Activated CD8-positive, alpha-beta memory T cell treated with anti-CD3 and anti-CD28 coated beads, Interleukin-2, amount 10 ng/mL, durations not matched to agents 7 days and 5 days (primary cell): ENCODE measurements at places on chromosomes 13 and 19. TPM values are rescaled to one million over a fixed set of nuclear protein-coding genes. Genes with fewer than 3 reads are reported as not detected.

GNG7 gene
- total RNA-seq: not detected

- DNase-seq: no peak
- H3K36me3 ChIP-seq: no peaks in the 10 kb centered on the region
- peaks cover 2% of the 10 kb centered on the region for H3K27me3 ChIP-seq
- no peaks in the 10 kb centered on the region for H3K4me1 ChIP-seq
- no peak overlapping the region for H3K4me3 ChIP-seq
Measured at GRCh38 chr13:26965952-26966700, 205.5 kb downstream of the USP12 start.

- H3K27me3 ChIP-seq: peaks cover 13% of the 10 kb centered on the region
- no peak overlapping the region for H3K4me3 ChIP-seq
- no peaks in the 10 kb centered on the region for H3K36me3 ChIP-seq
- H3K4me1 ChIP-seq: peaks cover 11% of the 10 kb centered on the region
- DNase-seq: no peak
- no peak overlapping the region for H3K27ac ChIP-seq
Measured at GRCh38 chr19:8355631-8356402, 8.1 kb upstream of the ANGPTL4 start.

GRCh38 chr19:52028780-52029123 is 573 bp upstream of the ZNF614 start:
- H3K4me3 ChIP-seq: peak overlapping the region; percentile 99
- no peak for DNase-seq
- H3K4me1 ChIP-seq: peaks cover 15% of the 10 kb centered on the region
- no peaks in the 10 kb centered on the region for H3K27me3 ChIP-seq
- H3K36me3 ChIP-seq: peaks cover 75% of the 10 kb centered on the region

- H3K36me3 ChIP-seq: no peaks in the 10 kb centered on the region
- H3K4me3 ChIP-seq: no peak overlapping the region
- no peak for DNase-seq
- no peak overlapping the region for H3K27ac ChIP-seq
- no peaks in the 10 kb centered on the region for H3K4me1 ChIP-seq
- H3K27me3 ChIP-seq: no peaks in the 10 kb centered on the region
Measured at GRCh38 chr13:85833921-85834320, 34.7 kb upstream of the SLITRK6 start.

GRCh38 chr13:94481941-94482340 is 2.5 kb upstream of the DCT start:
- no peak for DNase-seq
- H3K4me1 ChIP-seq: peaks cover 2% of the 10 kb centered on the region
- H3K27ac ChIP-seq: no peak overlapping the region
- H3K36me3 ChIP-seq: no peaks in the 10 kb centered on the region
- H3K27me3 ChIP-seq: peaks cover 3% of the 10 kb centered on the region

DNA sequence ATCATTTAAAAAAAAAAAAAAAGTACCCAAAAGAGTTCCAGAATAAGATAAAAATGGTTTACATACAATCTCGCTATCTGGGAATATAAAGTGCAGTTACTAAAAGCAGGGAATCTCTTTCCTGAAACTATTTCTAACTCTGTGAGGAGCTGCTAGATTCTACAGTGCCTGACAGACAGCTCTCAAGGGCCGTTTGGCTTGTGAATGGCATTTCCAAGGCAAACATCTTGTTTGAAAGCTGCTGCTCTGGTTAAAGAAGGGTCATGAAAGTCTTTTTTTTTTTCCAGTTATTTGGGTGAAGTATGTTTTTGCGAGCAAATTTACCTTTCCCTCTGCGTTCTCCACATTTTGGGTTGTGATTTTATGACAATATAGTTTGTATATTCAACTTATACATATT is 29.0 kb upstream of the CEACAM21 start:
- peak overlapping the region; percentile 96 for H3K27ac ChIP-seq
- H3K4me1 ChIP-seq: peaks cover 64% of the 10 kb centered on the region
- DNase-seq: peak; percentile 37

GYS1 gene
- 44.0 TPM for total RNA-seq

ZNF439 gene
- 6.0 TPM for total RNA-seq

PSG11 gene
- total RNA-seq: not detected

- no peak for DNase-seq
- peaks cover 13% of the 10 kb centered on the region for H3K27me3 ChIP-seq
- H3K27ac ChIP-seq: no peak overlapping the region
- no peaks in the 10 kb centered on the region for H3K4me1 ChIP-seq
- no peak overlapping the region for H3K4me3 ChIP-seq
- H3K36me3 ChIP-seq: no peaks in the 10 kb centered on the region
Measured at GRCh38 chr13:19567820-19568534, 6.6 kb upstream of the TPTE2 start.

GALP gene
- total RNA-seq: not detected

GRCh38 chr19:50427997-50428425 is 4.7 kb upstream of the MYBPC2 start:
- H3K36me3 ChIP-seq: no peaks in the 10 kb centered on the region
- no peak overlapping the region for H3K27ac ChIP-seq
- peaks cover 20% of the 10 kb centered on the region for H3K27me3 ChIP-seq
- no peak overlapping the region for H3K4me3 ChIP-seq

ABCA7 gene
- 72.9 TPM for total RNA-seq

APOC4 gene
- total RNA-seq: not detected

DNA sequence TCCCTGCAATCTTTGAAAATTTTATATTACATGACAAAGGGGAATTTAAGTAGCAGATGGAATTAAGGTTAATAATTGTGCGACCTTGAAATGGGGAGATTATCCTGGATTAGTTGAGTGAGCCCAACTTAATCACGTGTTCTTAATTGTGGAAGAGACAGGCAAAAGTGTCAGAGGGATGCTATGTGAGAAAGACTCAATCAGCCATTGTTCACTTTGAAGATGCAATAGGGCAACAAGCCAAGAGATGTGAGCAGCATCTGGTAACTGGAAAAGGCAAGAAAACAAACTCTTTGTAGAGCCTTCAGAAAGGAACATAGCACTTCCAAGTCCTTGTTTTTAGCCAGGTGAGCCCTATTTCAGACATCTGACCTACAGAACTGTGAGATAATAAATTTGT is 247.7 kb downstream of the SLITRK1 start:
- H3K4me3 ChIP-seq: no peak overlapping the region
- no peaks in the 10 kb centered on the region for H3K4me1 ChIP-seq
- H3K27me3 ChIP-seq: no peaks in the 10 kb centered on the region
- H3K36me3 ChIP-seq: no peaks in the 10 kb centered on the region
- DNase-seq: no peak
- no peak overlapping the region for H3K27ac ChIP-seq

GRCh38 chr13:68888832-68889231 is 1218.8 kb upstream of the ATXN8OS start:
- no peaks in the 10 kb centered on the region for H3K4me1 ChIP-seq
- H3K36me3 ChIP-seq: no peaks in the 10 kb centered on the region
- no peak for DNase-seq
- H3K27ac ChIP-seq: no peak overlapping the region
- H3K4me3 ChIP-seq: no peak overlapping the region

DNA sequence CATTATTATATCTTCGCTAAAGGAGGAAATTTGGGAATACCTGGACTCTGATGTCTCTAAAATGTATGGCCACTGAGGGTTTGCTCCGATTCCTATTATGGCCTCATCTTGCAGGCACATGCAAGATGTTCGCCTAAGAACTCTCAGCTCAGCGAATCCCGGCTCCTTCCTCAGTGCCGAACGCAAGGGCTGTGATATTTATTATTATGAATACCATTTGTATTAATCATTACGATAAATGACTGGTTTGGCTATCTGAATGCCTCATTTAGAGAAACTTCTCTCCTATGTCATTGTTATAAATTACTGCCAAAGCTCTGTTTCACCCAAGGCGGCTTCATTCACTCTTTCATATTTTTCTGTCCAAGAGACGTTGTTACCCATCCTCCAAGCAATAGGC is 369.7 kb upstream of the TSHZ3 start:
- no peaks in the 10 kb centered on the region for H3K4me1 ChIP-seq
- H3K36me3 ChIP-seq: no peaks in the 10 kb centered on the region
- no peaks in the 10 kb centered on the region for H3K27me3 ChIP-seq
- no peak overlapping the region for H3K27ac ChIP-seq

CPAMD8 gene
- 1.3 TPM for total RNA-seq

GRCh38 chr19:29837448-29837981 is 25.7 kb downstream of the CCNE1 start:
- peaks cover 1% of the 10 kb centered on the region for H3K36me3 ChIP-seq
- H3K27ac ChIP-seq: peak overlapping the region; percentile 94
- peaks cover 16% of the 10 kb centered on the region for H3K27me3 ChIP-seq
- DNase-seq: peak; percentile 59
- peaks cover 41% of the 10 kb centered on the region for H3K4me1 ChIP-seq
- H3K4me3 ChIP-seq: peak overlapping the region; percentile 59

GRCh38 chr13:88031980-88032559 is 360.9 kb downstream of the SLITRK5 start:
- H3K4me3 ChIP-seq: no peak overlapping the region
- H3K27me3 ChIP-seq: no peaks in the 10 kb centered on the region
- H3K27ac ChIP-seq: no peak overlapping the region
- no peak for DNase-seq
- no peaks in the 10 kb centered on the region for H3K36me3 ChIP-seq
- H3K4me1 ChIP-seq: no peaks in the 10 kb centered on the region

CD37 gene
- 126 TPM for total RNA-seq

- peaks cover 35% of the 10 kb centered on the region for H3K36me3 ChIP-seq
- H3K27me3 ChIP-seq: no peaks in the 10 kb centered on the region
- DNase-seq: no peak
- H3K27ac ChIP-seq: no peak overlapping the region
Measured at GRCh38 chr13:98919566-98919965, 58.3 kb downstream of the DOCK9 start.

DNA sequence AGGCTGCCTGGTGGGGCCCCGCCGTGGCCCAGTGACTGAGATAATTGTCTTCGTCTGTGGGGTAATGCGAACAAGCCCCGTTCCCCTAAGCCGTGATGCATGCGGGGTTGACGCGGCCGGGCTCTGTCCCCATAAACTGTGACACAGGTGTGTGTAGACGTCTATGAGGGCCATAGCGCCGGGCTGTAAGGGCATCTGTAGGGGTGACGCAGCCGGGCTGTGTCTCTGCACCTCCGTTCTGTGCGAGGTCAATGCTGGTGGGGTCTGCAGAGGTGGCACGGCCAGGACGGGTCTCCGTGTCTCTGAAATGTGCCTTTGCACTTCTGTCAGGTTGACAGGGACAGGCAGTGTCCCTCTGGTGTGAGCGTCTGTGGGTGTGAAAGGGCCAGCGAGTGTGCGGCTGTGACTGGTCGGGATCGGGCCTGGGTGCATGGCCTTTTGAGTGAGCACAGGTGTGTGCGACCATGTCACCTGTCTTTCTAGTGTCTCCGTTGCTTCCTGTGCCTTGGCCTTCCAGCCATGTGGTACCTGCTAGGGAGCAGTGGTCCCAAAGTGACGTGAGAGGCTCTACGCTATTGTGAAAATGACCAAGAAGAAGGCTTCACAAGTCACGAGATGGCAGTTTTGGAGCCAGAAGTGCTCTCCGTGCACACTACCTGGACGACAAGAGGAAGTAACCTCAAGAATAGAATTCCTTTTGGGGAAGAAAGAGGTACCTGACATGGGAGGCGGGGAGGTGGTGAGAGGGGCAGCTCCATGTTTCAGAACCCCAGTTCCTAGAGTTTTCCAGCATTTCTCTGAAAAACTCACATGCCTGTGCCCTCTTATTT is 16.4 kb upstream of the ZNF331 start:
- H3K27ac ChIP-seq: peak overlapping the region; percentile 91
- peaks cover 40% of the 10 kb centered on the region for H3K36me3 ChIP-seq
- DNase-seq: no peak

ZNF225 gene
- 6.2 TPM for total RNA-seq

JSRP1 gene
- total RNA-seq: not detected
